ENCODE measurements at places on chromosomes 5 and 9.

- DNase-seq = no peak
Measured at GRCh38 chr9:132116583-132116982, 36.9 kb upstream of the MED27 start.

DNA sequence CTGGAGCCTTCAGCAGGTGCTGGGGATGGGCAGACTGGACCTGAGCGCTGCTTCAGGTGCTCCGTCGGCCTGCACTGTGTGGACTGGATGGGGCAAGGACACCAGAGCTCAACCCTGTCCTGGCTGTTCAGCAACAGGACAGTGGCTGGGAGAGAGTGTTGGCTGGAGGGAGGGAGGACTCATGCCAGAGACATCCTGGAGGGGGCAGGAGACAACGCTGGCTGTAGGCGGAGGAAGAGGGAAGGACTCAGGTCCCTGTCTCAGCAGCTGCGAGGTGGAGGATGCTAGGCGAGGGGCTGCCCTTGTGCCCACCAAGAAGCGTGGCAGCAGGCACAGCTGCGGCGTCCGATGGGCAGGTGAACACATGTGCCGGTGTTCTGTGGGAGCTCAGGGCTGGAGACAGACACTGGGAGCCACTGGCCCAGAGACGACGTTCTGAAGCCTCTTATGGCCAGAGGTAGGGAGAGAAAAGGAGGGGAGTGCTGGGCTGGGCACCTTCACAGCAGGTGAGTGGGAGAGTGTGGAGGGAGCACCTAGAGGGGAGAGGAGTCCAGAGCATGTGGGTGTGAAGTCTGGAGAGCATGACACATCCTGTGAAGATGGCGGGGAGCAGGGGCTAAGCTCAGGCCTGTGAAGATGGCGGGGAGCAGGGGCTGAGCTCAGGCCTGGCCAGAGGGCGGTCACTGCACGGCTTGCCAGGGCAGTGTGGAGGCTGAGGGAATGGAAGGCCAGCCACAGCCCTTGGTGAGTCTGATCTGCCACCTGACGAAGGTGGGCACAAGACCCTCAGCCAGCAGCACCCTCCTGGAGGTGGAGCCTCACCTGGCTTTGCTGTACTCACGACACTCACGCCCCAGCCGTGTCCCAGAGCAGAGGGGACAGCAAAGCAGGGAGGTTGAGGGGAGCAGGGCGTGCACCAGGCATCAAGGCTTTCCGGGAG, 79.1 kb upstream of the FCN1 start:
- no peak for DNase-seq

GRCh38 chr5:131671409-131671808, 36.4 kb upstream of the RAPGEF6 start:
- DNase-seq = no peak

GRCh38 chr5:92758552-92758951, 822.5 kb downstream of the NR2F1-AS1 start:
- no peak for DNase-seq

DNA sequence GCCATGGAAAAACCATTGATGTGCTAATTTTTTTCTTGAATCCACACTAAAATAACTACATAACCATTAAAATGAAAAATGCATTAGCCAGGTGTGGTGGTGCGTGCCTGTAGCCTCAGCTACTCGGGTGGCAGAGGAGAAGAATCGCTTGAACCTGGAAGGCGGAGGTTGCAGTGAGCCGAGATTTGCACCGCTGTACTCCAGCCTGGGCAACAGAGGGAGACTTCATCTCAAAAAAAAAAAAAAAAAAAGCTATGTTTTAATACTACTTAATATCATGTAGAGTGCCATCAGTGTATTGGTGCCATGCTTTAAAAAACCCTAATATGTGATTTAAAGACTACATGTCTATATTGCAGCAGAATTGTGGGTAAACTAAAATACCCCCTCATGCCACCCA, 58.9 kb downstream of the NDFIP1 start:
- no peak for DNase-seq

DNA sequence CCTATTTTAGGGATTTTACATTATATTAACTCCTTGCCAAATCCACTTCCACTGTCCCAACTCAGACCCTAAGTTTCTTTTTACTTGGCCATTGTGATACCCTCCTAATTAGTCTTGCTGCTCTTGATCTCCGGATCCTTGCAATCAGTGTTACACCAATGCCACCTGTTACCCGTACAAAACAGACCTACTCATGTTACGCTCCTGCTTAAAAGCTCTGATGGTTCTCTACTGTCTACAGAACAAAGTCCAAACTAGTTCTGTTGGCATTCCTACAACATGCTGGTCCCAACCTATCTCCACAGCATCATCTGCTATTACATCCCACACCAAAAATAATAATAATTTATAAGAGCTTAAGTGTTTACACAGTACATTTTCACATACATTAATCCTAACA, 9.8 kb downstream of the ECPAS start:
- DNase-seq = no peak

DNA sequence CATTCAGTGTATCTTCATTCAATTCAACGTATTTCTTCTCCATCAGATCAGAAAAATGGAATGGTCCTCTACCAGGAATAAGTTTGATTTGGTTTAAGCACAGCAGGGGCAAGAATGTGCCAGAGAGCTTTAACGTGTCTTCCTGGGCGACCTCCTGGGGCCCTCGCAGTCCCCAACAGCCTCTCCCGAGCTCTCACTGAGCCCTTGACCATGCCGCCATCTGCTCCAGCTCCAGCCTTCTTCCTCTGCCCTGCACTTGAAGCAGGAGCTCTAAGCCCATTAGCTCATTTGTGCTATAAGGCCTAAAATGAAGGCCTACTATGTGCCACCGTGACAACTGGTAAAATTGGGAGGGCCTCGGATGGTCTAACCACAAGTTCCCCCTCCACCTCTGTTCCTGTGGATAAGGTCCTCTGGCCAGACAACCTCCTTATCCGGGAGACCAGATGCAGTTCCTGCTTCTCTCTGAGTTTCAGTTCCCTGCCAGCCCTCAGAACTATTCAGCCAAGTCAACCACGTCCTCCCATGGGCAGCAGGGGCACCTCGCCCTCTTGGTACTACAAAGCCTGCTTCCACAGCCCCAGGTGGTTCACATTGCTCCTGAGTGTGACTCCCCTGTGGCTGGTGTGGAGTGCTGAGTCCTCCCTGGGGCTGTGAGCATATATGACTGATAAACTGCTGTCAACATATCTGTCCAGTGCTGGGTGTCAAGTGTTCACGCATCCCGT, 35.8 kb downstream of the C5orf15 start:
- no peak for DNase-seq

DNA sequence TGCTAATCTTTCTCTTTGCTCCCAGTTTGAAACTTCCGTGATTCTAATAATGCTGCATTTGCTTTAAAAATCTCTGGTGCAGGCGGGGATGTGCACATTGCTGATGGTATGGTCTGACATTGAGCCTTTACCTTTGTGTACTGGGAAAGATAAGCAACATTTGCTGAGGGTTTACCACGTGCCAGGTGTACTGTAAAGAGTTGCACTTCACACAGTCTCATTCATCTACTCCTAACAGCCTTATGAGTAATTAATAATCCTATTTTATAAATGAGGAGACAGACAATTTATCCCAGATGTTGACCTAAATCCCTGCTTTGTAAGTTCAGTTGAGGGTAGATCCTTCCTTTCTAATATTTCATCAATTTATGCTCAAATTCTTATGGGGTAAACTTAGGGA, 726 bp upstream of the ADGRV1 start:
- no peak for DNase-seq

GRCh38 chr5:157369507-157369906, 90.5 kb upstream of the NIPAL4 start:
- no peak for DNase-seq

- DNase-seq = no peak
Measured at GRCh38 chr5:125668884-125669283, 754.3 kb upstream of the GRAMD2B start.

GRCh38 chr5:75461679-75462078, 49.8 kb downstream of the CERT1 start:
- no peak for DNase-seq

Data from T-helper 22 cell (primary cell).